GM03348 (cell line): ENCODE measurements at places on chromosomes 7 and 10.
A peak's percentile ranks its signal among the peaks of the same experiment; 100 is the strongest.

GRCh38 chr10:77390481-77390891 is 247.1 kb downstream of the KCNMA1 start:
- peak; percentile 38 for DNase-seq

DNA sequence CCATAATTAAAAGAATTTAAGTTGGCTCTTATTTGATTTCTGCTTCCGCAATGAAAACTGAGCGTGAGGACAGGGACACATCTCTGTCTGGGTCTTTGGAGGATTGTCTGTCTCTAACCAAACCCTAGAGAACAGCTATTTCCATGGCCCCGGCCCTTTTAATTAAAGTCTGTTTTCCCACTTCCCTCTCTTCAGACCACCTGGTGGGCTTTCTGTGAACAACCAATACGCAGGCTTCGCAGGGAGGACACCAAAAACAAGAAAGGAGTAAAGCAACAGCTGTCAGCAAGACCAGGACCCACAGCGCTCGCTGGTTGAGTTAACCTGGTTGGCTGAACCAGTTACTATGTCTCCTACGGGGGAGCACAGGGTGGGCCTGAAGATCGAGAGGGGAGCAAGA is 217.1 kb upstream of the FRMD4A start:
- no peak for DNase-seq

DNA sequence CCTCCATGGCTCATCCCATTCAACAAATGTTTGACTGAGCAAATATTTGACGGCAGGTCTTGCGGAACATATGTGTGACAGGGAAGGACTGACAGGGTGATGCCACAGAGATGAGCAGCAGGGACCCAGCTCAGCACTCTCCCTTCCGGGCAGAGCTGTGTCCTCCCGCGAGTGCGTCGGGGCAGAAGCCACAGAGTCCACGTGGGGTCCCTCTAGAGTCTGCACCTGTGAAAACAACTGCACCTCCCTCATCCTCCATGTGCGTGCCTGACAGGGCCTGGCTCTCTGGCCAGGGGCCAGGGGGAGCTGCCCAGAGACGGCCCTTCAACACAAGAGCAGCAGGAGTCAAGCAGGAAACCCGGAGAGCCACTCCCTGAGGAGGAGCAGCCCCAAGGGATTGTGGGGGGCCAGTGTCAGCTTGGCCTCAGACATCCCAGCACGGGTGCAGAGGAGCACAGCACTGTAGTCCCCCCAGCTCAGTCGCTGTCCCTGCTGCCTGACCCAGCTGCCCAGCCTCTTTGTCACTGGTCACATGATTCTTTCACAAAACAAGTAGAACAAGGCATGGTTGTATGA is 83.6 kb upstream of the TMEM72 start:
- no peak for DNase-seq

DNA sequence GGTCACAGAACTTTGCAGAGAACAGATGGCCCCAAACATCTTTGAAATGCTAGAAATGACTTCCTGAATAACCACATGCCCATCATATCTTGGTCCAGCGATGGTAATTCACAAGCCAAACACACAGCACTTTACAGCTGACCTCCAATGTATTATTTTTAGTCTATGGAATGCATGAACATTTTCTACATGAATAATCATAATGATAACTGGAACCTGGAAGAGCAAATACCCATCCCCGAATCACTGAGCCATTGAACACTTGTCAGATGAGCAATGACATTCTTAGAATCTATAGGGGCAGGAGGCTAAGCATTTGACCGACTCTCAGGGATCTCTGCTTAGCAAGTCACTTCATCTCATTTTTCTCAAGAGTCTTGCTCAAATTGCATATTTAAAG is 167.3 kb downstream of the CREB5 start:
- DNase-seq = no peak

GRCh38 chr7:151740081-151740851 is 136.6 kb downstream of the PRKAG2 start:
- no peak for DNase-seq

DNA sequence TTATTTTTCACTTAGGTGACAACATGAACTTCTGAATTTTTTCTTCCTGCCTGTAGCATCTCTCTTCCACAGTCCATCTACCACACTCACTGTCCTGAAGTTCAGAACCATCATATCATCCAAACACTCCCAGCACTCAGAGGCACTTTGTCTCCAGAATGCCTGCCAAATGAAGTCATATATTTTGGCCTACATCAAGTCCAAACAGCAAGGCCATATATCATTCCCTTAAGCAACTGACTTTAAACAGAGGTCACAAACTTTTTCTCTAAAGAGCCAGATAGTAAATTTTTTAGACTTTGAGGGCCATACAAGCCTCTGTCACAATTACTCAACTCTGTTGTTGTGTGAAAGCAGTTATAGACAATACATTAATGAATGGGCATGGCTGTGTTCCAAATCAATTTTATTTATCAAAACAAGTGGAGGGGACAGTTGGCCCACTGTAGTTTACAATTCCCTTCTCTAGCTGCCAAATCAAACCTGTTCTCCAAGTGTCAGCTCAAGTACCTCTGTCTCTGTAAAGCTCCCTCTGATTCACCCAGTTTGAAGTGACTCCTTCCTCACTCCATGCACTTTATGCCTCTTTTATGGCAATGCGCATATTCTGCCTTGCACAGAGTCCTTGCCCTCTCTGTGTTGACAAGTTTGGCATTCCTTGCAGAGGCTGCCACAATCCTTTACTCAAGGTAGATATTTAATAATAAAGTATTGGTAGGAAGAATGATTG is 305.7 kb downstream of the FZD1 start:
- no peak for DNase-seq

GRCh38 chr10:343231-344220 is 208.3 kb downstream of the ZMYND11 start:
- no peak for DNase-seq

DNA sequence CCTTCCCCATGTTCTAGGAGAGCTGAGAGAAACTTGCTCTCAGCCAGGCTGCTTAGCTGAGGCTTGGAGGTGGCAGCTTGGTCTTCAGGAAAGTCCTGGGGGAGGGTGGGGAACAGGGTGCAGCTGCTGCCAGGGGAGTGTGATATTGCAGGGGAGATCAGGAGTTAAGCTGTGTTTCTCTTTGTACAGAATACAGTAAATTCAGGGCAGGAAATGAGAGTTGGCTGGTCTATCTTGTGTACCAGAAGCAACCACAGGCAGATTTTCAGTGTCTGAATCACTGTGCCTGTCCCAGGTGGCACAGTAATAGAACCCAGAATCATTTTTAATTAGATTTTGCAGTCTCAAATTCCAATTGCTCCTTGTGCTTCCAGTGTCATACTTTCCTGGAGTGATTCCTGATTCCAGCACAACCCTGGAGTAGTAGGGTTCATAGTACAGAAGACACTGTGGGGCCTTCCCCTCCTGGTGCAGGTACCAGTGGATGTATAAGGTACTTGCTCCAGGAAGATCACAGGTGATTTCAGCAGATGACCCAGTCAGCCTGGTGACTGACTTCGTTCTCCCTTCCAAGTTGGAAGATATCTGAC is 94.0 kb upstream of the TARP start:
- no peak for DNase-seq

DNA sequence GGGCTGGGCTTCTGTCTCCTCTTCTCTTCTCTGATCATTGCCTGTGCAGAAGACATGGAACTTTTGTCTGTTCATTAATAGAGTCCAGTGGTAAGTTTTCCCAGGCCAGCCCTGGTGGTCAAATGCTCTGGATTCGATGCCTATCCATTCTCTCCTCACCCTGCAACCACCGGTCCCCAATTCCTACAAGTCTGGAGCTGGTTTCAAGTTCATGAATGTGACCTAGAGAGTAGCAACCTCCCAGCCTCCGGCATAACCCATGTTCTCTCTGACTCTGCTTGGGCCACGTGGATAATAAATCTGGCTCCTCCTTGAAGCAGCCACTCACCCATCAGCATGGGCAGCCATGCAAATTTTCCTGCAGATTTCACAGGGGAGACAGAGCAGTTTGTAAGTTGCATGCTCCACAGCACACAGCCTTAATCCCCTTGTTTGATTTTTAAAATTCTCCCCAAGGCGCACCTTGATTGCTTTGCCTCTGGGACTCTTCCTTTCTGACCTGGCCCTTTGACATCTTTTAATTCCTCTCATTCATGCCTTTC is 37.3 kb upstream of the PDZD8 start:
- no peak for DNase-seq

DNA sequence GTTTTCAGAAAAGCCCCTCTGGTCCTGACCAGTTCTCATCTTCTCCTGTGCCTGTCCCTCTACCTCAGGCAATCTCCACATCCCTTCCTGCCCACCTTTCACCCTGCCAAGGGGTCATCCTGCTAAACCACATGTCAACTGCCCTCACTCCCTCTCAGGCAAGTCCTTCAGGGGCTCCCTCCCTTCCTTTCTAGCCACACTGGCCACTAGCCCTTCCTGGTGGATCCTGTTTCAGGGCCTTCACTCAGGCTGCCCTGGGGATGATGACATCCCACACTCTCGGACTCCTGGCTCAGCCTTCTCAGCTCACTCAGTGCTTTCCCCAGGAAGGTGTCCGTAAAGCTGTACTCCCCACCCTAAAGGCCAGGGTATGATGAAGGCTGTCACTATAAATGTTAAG is 13.4 kb downstream of the STEAP1B start:
- no peak for DNase-seq

GRCh38 chr7:44058759-44059218 is 6.6 kb downstream of the PGAM2 start:
- DNase-seq = no peak

GRCh38 chr7:46131916-46132795 is 211.1 kb upstream of the IGFBP3 start:
- peak; percentile 23 for DNase-seq
